T-cell (primary cell): ENCODE measurements at places on chromosomes 1 and 21.

GRCh38 chr1:92043621-92044020 lies 13.8 kb downstream of the EPHX4 start:
- no peak for DNase-seq

DNA sequence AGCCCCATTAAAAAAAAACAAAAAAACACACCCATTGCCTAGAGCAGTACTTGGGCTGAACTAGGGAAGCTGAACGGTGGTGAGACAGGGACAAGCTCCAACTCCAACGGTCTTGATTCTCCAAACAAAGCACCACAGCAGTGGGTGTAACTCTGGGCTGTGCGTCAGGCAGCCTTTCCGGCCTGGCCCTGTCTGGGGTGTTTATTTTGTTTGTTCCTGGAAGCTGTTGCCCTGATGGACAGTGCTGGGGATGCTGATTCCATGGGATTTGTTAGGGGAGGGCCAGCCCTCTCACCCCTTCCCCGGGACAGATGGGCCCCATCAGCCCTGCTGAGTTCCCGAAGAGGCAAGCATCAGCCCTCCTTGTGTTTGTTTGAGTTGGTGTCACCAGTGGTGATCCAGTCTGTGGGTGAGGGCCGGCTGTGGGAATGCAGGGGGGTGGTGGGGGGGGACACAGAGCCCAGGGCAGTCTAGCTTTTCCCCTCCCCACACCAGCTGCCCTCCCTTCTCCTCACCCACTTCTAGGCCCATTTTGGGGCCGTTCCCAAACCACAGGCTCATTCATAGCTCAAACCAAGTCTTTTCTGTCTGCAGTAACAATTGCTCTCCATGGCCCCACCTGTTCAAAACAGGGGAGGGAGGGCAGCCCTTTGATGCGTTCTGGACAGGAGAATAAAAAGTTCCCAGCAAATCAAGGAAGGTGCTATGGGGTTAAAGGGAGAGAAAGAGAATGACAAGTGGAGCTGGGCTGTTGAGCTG lies 4.5 kb downstream of the WNT2B start:
- no peak for DNase-seq

GRCh38 chr1:167248707-167249642 lies 28.3 kb downstream of the POU2F1 start:
- DNase-seq = no peak

- DNase-seq = no peak
These were observed 10.1 kb upstream of the GPR153 start for GRCh38 chr1:6271006-6271405.

- DNase-seq = peak; percentile 19
These were observed 191.6 kb downstream of the HIVEP3 start for GRCh38 chr1:41726899-41727748.

GRCh38 chr1:2408859-2409276 lies 3.5 kb downstream of the PEX10 start:
- no peak for DNase-seq

GRCh38 chr1:109935451-109935900 lies 24.8 kb downstream of the CSF1 start:
- DNase-seq = no peak

DNA sequence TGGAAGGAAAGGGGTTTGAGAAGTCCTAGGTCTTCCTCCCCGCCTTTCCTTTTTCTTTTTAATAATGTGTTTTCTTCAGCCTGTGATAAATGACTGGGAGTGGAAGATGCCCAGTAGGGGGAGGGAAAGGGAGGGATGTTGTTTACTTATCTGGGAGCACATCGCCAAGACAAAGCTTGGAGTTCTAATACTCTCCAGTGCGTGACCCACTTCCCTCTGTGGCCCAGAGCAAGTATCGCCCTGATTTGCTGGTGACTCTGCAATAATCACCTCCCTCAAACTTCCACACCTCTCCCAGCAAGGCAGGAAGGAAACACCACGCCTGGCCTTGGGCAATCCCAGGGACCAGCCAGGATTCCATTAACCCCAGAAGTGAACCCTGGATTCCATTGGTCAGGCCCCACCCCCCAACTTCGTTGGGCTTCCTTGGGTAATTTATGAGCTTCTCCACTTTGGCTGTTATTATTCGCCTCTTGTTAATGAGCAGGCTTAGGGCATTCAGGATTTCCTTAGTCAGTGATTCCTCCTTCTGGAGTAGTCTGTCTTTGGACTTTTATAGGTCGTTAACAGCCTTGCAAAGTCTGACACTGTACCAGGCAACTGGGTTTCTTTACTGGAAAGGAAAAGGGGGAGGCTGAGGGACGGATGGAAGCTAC lies 24.3 kb upstream of the GRHL3 start:
- DNase-seq = no peak

DNA sequence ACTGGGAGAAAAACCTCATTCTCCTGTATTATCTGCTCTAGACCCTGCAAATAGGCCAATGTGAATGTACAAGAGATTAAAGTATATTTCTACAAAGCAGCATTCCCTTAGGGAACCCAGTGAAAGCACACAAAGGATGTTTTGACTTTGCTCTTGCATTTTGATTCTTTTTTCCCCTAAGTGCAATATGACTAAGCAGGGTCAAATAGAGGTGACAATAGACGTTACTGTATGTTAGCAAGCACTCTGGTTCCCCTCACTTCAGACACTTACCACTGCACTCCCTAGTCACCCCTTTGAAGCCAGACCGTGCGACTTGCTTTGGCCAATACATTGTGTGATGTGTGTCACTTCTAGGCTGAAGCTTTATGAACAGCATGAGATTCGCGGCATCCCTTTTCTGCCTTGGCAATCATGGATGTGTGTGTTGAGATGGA lies 209.7 kb downstream of the RHOU start:
- DNase-seq = no peak

DNA sequence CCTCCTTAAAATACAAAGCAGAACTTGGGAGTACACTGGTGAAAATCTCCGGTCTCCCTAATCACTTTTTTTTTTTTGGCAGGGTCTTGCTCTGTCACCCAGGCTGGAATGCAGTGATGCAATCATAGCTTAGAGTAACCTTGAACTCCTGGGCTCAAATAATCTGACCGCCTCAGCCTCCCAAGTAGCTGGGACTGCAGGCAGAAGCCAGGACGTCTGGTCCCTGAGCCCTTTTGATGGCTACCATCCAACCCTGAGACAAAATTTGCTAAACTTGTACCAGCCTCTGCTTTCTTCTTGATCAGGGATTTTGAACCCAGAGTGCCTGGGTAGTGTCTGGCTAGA lies 4.1 kb downstream of the L1TD1 start:
- DNase-seq = no peak

GRCh38 chr1:33985656-33986055 lies 121.8 kb downstream of the HMGB4 start:
- no peak for DNase-seq

DNA sequence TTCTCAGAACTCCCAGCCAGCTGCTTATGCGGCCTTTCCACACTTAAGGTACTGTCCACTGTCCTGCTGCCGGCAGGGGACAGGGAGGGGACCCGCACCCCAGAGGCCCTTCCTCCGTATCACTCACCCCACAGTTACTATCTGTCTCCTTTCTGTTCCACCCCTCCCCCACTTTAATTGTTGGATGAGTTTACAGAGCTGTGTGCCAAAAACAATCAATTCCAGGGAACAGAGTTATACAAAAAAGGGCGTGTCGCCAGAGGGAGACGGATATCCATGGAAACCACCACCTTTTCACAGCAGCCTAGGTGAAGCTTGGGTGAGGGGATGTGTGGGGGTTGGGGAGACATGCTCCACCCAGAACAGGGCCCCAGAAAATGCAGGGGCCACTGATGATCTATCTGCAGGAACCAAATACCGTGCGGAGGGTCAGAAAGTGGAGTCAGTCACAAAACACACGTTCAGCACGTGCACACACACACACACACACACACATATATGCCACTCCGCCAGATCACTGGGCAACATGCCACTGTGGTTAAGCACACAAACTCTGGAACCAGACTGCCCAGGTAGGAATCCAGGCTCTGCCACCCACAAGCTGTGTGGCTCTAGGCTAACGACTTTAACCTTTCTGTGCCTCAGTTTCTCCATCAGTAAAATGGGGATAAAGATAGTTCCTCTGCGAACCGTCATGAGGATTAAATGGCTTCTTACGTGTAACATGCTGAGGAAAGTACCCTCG lies 30.5 kb downstream of the CASZ1 start:
- DNase-seq = no peak

- DNase-seq = no peak
These were observed 4.2 kb downstream of the SDC3 start for GRCh38 chr1:30904191-30904961.

- DNase-seq = no peak
These were observed 51.8 kb upstream of the GRIK1 start for GRCh38 chr21:29991624-29992023.

- no peak for DNase-seq
These were observed 13.1 kb downstream of the KRTAP13-1 start for GRCh38 chr21:30408782-30409494.

GRCh38 chr1:21930629-21931170 lies 6.4 kb downstream of the HSPG2 start:
- no peak for DNase-seq

- DNase-seq = no peak
These were observed 30.8 kb downstream of the CAPZB start for GRCh38 chr1:19454265-19455146.

- DNase-seq = no peak
These were observed 1.8 kb upstream of the TBX15 start for GRCh38 chr1:118989878-118990378.

GRCh38 chr1:179228783-179229213 lies 679 bp downstream of the ABL2 start:
- no peak for DNase-seq

DNA sequence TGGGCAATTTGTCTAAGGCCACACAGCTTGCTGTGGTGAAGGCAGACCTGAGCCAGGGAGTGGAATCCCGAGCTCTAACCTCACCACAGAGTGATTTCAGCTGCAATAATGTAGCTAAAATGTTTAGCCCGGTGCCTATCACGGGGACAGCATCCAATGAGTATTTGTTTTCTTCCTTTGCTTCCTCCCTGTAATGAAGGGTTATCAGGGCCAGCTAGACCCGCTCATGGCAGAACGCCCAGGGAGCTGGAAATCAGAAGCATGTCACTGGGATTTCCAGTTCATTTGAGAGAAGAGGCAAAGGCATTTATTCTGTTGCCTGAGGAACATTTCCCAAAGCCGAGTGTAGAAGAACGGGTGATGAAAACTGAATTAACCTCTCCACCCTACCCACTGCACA lies 183.1 kb downstream of the ZSCAN20 start:
- no peak for DNase-seq

DNA sequence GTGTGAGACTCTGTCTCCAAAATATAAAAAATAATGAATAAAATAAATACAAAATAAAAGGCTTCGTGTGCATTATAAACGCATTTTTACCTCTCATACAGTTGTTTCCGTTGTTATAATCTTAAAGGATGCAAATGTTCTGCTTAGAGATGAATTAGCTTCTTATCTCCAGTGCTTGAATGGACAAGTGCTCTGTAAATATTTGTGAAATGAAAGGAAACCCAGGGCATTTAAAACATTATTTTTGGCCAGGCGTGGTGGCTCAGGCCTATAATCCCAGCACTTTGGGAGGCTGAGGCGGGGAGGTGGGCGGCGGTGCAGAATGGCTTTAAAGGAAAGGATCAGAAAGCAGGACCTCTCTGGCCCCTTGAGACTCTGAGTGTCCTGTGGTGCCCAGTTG lies 94.5 kb downstream of the HUNK start:
- DNase-seq = no peak

DNA sequence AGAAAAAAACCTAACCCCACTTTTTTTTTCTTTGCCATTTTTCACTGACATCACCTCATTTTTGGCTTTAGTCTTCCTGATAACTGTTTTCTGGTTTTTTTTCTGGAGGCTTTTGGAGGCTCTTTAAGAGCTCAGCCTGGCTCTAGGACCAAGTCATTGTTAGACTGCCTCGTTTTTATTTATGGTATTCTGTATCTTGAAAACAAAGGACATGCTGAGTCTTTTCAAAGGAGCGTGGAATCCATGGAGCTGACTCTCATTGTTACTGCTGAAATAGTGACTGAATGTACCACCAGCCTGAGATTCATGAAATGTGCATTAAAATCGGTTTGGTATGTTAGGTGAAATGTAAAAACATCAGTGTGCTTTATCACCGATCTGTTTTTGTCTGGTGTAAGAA lies 28.0 kb downstream of the RASAL2 start:
- no peak for DNase-seq

DNA sequence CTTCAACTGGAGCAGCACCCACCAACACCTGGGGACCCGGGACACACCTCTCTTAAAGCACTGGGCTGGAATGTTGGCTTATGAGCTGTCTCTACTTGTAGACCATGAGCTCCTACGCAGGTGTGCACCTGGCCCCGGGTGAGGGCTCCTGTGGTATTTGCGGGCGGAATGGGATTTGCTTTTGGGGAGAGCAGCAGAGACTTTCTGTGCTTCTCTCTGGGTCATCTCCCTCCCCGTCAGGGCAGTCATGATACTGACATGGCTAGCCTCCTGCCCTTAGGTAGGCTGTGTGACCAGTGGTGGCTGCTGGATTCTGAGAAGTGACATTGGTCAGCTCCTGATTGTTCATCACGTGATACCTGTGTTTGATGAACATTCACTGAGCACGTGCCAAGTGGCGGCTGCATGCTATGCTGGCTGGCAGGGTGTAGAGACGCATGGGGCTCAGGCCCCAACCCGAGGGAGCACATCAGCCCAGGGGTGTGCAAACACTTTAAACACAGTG lies 9.0 kb upstream of the ZBTB21 start:
- DNase-seq = no peak

- no peak for DNase-seq
These were observed 39.6 kb downstream of the TMEM53 start for GRCh38 chr1:44634606-44635189.

GRCh38 chr1:233730809-233731208 lies 116.9 kb downstream of the KCNK1 start:
- no peak for DNase-seq

DNA sequence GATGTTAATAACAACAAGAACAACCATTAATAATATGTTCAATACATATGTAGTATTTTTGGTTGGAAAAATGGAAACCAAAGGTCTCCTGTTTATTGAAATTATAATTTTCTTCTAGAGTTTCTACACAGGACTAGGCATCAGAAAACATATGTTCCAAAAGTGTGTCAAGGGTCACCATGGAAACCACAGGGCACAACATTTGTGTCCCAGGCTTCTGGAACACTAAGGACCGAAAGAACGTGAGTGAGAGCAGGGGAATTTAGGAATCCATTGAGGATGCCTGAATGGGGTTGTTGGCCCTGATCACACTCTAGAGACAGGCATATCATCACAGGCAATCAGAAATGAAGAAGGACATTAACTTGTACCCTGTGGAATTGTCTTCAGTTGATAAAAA lies 7.5 kb upstream of the CDC14A start:
- DNase-seq = no peak

GRCh38 chr1:213993929-213994328 lies 6.2 kb downstream of the PROX1 start:
- no peak for DNase-seq

DNA sequence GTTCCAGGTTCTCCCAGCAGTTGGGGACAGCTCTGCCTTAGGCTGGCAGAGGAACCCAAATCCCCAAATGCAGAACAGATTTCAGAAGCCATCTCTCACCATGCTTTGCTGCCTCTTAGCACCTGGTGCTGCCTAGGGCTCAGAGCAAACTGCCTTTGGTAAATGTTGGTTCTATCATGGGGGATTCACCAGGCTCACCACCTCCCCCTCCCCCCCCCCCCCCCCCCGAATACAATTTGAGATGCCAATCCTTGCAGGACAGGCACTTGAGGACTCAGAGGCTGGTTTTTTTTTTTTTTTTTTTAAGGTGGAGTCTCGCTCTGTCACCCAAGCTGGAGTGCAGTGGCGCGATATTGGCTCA lies 447 bp upstream of the PAQR6 start:
- no peak for DNase-seq
